HTR-8/SVneo (cell line): ENCODE measurements at places on chromosomes 1 and 21.

DNA sequence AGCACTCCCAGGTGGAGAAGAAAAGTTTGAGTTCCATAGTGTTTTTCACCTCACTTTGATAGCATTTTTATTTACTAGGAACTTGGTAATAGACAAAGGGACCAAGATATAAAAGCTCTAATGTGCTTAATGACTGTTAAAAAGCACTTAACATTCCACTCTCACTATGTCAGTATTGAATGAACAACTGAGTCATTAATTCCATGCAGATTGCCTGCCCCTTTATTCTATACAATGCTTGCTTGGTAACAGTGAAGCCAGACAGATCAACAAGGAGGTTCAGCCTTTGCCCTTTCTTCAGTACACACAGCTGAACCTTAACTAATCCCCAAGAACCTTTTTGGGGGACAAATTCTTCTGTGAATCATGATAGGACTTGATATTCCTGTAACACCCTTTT is 425.5 kb downstream of the NUF2 start:
- DNase-seq: no peak

DNA sequence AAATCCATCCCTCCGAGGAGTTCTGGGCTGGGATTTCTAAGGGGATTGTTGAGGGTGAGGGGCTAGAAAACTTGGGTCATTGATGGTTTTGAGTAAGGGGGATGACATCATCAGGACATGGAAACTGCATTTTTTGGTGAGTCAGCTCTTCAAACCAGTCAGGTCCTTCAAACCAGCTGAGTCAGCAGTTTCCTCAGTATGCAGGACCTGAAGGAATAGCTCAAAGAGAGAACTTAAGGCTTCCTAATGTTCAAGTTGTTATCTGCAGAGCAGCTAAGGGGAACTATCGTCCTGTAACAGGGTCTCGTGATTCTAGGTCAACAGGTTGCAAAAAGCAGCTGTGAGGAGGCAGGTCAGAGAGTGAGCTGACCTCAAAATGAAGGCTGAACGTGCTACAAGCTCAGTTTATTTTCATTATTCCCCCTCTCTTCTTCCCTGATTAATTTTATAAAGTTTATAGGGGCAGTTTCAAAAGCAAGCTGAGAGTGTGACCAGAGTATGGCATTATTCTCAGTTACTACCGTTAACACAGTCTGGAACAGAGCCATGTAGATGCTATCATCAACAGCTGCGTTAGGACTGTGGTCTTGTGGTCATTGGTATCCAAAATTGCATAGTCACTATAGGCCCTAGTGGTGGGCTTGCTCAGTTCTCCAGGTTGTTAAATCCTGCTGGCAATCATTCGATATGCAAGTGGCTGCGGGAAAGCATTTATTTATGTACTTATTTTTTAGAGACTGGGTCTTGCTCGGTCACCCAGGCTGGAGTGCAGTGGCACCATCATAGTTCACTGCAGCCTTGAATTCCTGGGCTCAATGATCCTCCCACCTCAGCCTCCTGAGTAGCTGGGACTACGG is 10.7 kb upstream of the SDC3 start:
- DNase-seq: no peak

- DNase-seq: peak; percentile 28
Observed at GRCh38 chr1:171794085-171794484, 12.6 kb downstream of the METTL13 start.

DNA sequence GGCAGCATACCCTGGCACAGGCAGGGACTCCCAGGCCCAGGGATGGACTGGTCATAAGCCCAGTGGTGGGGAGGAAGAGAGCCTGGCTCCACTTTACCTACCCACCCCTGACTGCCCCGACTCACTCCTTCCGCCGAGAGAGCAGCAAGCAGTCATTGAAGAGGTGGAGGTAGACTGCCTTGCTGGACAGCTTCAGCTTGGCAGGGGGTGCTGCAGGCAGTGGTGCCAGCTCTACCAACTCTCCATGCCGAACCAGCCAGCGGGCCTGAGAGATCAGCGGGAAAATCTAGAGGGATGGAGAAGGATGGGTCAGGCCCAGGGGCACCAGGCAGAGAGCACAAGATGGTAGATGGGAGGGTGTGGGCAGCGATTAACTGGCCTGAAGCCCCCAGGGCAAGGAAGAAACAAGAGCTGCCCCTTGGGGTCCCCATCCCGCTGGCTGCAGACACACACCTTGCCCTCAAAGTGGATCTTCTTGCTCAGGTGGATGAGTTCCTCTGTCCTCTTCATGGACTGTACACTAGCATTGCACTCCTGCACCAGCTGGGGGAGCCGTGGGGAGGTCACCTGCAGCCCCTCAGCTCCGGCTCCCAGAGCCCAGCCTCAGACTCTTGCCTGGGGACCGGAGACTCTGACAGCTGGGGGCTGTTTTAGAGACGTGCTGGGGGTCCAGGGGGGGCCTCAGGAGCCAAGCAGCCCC is 7.7 kb downstream of the ARHGEF19 start:
- DNase-seq: peak; percentile 39

- peak; percentile 73 for DNase-seq
Observed at GRCh38 chr1:17661546-17662157, 93.5 kb upstream of the ACTL8 start.

DNA sequence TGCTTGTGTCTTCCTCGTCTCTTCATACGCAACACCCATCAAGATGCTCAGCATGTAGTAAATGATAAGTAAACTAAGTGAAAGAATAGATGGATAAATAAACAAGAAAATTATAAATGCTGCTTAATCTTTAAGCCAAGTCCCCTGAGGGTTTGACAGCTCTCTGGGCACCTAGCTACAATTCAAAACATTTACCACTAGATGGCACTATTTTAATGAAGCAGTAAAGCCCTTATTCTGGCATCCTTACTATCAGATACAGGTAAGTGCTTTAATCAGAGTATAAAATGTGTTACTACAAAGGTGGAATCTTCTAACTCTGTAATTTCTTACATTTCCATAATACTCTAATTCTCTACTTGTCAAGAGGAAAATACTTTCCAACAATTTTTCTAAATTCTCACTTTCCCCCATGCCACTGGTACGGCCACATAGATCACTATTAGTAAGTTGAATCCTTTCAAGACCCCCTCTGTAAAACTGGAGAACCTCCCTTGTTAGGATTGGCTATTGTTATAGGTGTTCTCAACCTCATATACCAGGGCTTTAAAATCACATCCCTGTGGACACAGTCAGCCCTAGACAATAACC is 137.8 kb downstream of the BARHL2 start:
- peak; percentile 27 for DNase-seq

DNA sequence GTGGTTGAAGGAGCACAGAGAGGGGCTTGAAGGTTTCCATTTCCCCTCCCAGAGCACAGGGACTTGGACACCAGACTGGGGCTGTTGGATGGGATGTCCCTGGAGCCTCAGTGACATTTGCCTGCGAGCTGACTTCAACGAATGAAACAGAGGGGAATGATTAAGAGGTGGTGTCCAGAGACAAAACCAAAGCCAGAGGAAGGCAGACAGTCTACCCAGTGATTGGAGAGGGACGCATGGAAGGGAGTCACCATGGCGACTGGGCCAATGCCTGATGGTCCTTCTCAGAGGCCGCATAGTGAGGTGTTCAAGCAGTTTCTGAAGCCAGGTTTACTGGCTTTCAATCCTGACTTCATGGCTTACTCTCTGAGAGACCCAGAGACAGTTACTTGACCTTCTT is 77.2 kb downstream of the NUF2 start:
- DNase-seq: no peak

- no peak for DNase-seq
Observed at GRCh38 chr1:31005198-31005597, 60.3 kb downstream of the PUM1 start.

GRCh38 chr1:184194236-184194635 is 142.7 kb downstream of the TSEN15 start:
- no peak for DNase-seq

GRCh38 chr1:27000817-27001460 is 7.4 kb downstream of the TRNP1 start:
- DNase-seq: no peak

DNA sequence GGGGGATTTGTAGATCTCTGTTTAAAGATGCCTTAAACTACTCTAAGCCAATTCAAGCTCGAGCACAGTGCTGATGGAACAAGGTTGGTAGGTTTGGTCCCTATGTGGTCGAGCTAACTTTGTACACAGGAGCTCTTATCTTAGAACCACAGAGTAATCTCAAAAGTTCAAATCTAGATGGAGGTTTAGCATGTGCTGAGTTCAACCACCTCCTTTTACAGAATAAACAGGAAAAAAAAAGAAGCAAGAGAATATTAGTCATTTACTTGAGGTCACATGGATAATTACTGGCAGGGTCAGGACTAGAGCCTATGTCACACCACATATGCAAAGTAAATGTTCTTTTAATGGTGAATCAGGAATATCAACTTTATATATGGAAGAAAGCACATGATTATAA is 86.2 kb downstream of the DTL start:
- no peak for DNase-seq

GRCh38 chr1:179228783-179229213 is 679 bp downstream of the ABL2 start:
- peak; percentile 54 for DNase-seq

GRCh38 chr1:52602856-52603600 is 857 bp downstream of the GPX7 start:
- no peak for DNase-seq

GRCh38 chr1:7970246-7970645 is 8.7 kb downstream of the PARK7 start:
- no peak for DNase-seq
